Vagina (tissue), 2 donors: ENCODE measurements at places on chromosomes 12 and 14.

DNA sequence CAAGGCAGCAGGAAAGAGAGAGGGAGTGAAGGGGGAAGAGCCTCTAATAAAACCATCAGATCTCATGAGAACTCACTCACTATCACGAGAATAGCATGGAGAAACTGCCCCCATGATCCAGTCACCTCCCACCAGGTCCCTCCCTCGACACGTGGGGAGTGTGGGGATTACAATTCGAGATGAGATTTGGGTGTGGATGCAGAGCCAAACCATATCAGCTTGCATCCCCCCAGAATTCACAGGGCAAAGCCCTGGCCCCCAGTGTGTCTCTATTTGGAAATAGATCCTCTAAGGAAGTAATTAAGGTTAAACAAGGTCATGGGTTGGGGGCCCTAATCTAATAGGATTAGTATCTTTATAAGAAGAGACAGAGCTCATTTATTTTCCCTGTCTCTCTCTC is 56.1 kb upstream of the TCL1A start:
- no peak for DNase-seq

DNA sequence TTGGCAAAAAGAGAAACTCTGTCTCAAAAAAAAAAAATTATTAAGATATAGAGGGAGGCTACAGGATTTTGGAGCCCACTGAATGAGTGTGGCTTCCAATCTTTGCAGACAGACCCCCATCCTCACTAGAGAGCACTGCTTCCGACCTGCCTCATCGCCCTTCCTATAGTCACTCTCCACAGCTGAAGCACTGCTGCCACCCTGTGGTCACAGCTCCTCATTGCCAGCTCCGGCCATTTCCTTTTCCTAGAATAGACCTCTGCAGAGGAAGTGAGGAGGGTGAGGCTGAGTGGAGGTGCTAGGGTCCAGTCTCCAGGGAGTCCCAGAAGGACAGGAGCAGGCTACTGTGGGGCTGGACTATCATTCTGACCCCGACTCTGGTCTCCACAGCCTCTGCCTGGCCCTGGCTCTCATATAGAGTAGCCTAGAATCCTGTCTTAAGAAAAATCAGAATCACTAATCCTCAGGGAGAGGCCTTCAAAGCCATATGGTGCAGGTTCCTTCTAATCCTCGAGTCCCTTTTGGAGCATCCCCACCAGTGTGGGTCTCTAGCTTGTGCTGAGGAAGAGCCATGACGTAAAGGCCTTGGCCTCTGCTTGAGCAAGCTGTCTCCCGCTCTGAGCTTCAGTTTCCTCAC is 1.4 kb upstream of the NPFF start:
- no peak for DNase-seq

- no peak for DNase-seq
These were observed 73.4 kb upstream of the DDHD1 start for GRCh38 chr14:53226553-53226952.

DNA sequence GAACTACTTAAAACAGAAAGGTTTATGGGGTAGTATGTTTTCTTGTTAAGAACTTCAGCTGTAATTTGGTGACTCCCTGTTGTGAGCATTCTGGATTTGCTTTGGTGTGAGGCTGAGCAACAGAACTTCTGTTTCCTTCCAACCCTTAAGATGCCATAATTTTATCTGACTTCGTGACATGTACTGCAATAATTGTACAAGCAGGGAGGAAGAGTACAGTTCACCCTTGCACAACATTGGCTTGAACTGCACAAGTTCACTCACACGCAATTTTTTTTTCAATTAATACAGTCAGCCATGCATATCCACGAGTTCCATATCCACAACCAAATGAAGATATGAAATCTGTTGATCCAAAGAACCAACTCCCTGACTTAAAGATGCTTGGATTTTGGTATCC is 42.9 kb upstream of the ANKS1B start:
- no peak for DNase-seq

DNA sequence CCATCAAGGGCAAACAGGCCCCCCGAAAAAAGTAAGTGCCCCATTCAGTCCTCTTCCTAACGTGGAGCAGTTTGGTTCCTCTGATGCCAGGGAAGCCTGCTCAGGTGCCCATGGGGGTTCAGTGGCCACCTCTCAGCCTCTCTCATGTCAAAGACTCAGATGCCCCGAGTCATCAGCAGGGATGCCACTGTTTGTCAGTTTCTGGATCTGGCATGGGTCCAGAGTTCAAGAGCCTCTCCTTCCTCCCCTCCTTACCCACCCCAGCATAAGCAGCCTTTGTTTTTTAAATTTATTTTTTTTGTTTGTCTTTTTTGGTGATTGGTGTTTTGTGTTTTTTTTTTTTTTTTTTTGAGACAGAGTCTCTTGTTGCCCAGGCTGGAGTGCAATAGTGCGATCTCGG is 11.3 kb downstream of the KMT5A start:
- DNase-seq, result no peak

DNA sequence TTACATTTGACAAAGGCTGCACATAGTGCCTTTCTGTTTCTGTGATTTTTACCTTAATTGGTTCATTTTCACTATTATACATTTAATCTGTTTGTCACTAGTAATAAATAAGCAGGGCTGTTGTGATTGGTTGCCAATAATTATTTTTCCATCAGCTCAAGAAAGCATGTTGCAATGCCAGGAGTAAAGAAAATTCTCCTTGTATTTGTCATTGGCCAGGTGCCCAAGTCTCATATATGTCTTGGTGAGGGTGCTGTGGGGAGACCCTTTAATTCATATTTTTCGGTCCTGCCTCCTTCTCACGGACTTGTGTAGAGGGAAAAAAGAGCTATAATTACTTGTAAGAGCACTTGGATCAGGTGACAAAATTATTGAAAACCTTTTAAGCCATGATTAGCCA is 108.0 kb downstream of the KITLG start:
- DNase-seq, result no peak

DNA sequence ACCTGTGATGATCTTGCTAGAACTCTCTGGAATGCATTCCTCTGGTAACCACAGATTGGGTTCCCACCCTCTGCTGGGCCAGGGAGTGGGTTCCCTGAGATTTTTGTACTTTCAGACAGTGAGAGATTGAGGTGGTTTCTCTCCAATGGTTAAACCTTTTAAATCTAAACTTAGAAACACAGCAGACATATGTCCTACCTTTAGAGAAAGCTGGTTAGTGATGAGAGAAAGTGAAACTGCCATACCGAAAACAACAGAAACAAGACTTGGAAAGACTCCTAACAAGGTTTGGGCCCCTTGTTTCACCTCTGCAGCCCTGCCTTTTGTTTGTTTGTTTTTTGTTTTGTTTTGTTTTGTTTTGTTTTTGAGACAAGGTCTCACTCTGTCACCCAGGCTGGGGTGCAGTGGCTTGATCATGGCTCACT is 9.7 kb upstream of the SGPP1 start:
- no peak for DNase-seq

DNA sequence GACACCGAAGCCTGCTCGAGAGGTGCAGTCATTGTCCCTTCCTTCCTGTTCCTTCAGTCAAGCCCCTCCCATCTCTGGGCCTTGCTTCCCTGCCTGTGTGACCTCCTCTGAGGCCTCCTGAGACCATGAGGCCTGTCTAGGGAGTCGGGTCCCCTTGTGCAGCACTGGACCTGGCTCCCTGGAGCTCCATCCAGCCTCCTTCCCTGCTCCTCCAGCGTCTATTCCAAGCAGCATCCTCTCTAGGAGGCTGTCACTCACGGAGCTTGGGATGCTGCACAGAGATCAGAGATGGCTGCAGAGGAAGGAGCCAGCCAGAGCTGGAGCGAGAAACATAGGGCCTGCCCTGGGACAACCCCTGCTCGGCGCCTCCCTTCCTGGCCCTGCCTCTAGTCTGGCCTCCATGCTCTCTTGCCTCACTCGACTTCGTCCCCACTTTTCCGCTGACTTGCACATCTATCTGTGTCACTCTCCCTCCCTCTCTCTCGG is 142.7 kb downstream of the BCL11B start:
- DNase-seq, result peak; percentile 60

DNA sequence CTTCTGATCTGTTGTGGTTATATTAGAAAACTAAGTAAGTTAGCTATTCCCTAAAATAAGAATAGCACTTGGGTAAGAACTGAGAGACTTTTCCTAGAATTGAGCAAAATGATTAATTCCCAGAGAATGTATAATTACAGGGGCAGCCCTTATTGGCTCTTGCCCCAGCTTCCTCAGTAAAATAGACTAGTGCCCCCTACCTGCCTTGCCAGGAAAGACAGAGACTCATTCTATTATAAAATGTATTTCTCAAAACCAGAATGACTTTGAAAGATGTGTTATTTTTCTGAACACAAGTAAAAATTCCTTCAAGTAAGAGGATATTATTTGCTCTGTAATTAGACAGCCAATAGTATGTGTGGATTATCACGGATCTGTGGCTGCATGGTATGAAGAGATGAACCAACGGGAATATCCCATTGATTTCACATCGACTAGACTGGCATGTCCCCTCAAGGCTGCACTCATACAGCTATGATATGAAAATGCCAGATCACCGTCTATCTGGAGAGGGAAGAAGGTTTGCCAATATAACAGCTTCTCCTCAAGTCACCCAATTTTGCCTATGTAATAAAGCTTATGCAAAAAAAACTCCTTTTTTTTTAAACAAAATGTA is 7.4 kb upstream of the GLRX5 start:
- DNase-seq, result no peak

DNA sequence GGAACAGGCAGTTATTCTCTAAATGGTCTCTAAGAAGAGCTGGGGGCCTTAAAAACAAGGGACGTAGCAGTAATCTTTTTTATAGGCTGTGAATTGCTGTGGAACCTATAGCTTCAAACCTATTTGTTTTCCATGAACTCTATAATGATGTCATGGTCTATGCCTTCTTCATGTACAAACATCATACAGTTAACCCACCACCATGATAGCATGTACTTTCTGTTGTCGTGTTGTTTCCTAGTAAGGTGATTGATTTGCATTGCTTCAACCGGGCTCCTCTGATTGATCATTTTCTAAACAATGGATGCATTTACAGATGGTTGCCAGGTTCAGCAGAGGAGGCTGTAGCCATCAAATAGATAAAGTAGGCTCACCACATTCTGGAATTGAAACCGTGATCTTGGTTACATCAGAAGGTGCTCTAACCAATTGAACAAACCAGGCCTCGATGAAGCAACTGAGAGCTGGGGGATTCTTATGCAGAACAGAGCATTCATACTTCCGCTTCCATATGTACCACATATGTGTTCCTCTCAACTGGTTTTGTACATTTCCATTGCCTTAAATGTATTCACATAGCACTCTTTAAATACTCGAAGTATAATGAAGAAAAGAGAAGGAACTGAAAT is 25.6 kb upstream of the PCNX1 start:
- DNase-seq, result no peak

GRCh38 chr12:65934480-65935115 is 110.3 kb downstream of the HMGA2 start:
- DNase-seq, result no peak
